Activated CD4-positive, alpha-beta memory T cell treated with anti-CD3 and anti-CD28 coated beads, Interleukin-2, amount 10 ng/mL, durations not matched to agents 7 days and 5 days (primary cell): ENCODE measurements at places on chromosomes 1 and 21.

- no peak for DNase-seq
Observed at GRCh38 chr1:155072531-155073289, 5.9 kb upstream of the EFNA3 start.

DNA sequence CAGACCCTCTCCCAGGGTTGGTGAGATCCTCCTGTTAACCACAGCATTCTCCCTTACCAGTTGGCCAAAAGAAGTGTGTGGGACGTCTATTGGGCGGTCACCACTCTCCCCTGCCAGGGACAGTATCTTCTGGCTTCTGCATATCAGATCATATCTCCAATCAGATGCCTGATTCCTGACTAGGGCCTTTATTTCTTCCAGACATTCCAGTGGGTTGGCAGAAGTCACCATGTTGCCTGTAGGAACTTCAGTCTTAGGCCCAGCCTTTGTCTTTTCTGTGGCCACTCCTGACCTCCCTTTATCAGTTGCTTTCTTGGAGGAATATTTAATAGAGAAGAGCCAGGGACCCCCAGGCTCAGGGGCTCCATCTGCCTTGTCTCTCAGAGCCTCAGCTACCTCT is 130.4 kb upstream of the F3 start:
- DNase-seq = no peak

- no peak for DNase-seq
Observed at GRCh38 chr1:203506858-203507626, 13.1 kb downstream of the OPTC start.

- no peak for DNase-seq
Observed at GRCh38 chr1:173427146-173428054, 49.7 kb upstream of the PRDX6 start.

- DNase-seq = no peak
Observed at GRCh38 chr1:185040408-185040735, 5.0 kb upstream of the RNF2 start.

DNA sequence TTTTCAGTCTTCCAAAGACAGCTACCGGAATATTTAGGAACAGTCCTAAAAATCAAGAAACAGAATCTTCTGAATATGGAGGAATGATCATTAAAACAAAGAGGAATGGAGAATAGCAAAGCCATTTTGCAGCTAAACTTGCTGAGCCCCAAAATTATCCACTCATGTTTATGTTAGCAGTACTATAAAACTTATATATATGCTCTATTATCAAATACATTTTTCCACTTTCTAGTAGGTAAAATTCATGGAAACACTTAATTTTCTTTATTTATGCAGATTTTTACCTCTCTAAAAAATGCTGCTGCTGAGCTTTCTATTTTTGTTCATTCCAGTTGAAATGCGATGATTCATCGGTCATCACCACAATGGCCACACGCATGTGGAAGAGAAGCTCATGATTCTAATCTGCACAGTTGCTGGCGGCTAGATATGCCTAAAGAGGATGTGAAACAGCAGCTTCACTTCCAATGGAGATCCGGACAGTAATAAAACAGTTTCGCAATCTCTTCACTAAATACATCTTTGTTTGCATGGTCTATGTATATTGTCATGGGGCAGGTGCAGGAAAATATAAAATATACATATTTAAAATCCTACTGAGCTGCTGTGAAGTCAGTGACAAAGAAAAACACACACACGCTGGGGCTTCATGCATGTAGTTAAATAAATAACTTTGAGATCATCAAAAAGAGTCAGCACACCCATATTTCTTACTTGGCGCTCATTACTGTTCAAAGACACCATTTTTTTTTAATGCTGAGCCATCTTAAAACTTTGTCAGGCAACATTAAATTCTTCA is 292.2 kb downstream of the SMYD3 start:
- DNase-seq = no peak

DNA sequence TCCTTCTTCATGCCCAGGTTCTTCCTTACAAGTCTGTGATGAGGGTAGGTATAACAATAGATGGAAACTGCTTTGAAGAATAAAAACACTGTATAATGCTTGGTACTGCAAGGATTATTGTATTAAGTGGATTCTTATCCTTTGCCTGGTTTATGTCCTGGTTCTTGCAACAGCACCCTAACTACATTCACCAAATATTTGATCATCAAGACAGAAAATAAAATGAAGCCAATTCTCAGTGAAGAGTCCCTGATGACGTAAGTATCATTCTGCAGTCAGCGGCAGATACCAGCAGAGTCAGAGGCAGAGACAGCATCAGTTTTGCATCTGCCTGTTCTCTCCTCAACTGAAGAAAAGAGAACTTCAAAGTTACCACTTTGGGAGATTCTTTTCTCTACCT is 19.7 kb downstream of the ARHGEF11 start:
- DNase-seq = no peak

- no peak for DNase-seq
Observed at GRCh38 chr21:26425576-26425975, 147.5 kb downstream of the CYYR1 start.

DNA sequence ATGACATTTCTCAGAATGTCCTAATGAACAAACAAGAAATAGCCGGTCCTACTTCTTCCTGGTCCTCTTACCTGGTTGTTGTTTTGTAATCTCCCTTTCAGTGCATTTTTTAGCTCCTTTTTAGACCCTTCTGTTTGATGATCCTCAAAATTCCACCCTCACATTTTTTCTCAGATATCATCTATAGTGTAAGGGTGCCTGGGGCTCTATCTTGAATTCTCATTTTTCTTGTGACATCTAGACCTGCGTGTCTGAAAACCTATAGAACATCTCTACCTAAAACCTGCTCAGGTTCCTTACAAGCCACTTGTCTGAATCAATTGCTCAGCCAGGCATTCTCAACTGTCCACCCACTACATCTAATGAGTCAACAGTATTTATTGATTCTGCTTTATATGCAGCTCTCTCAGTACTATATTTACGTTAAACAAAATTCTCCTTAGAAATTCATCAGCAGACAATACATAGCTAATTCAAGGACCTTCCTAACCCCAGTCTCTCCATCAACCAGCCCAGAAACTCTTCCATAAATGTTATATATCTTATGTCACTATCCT is 36.5 kb upstream of the USH2A start:
- DNase-seq = no peak

DNA sequence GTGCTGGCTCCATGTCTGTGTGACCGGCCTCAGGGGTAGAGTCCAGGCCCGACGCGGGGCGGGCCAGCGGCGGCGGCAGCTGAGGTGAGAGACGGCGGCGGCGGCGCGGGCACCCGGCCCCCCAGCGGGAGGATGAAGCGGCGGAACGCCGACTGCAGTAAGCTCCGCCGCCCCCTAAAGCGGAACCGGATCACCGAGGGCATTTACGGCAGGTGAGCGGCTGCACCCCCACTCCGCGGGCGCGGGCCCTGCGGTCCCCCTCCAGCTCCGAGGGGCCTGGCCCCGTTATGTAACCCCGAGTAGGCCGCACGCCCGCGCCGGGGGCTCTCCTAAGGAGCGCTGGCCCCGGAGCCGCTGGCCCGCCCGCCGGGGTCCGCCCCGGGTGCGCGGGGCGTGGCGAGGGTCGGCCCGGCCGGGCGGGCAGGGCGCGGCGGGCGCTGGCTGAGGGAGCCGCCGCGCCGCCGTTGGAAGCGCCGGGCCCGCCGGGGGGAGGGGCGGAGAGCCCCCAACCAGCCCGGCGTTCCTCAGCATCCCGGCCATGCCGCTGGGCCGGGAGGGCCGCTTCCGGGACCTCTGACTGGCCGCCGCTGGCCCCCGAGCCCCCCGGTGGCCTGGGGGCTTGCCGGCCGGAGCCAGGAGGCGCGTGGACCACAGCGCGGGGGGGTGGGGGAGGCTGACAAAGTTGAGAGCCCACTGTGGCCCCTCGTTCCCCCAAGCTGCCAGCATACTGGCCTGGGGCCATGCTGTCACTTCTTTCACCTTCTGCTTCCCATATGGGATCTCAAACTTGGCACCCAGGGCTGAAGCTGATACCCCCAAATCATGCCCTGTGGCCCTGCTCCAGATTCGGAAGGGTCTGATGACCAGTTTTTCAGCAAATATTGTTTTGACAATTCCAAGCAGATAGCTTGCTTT is 527 bp downstream of the MACO1 start:
- DNase-seq = no peak

- DNase-seq = no peak
Observed at GRCh38 chr1:25245809-25246599, 1.2 kb downstream of the RSRP1 start.

GRCh38 chr1:112040891-112041740 is 51.6 kb upstream of the KCND3 start:
- no peak for DNase-seq

DNA sequence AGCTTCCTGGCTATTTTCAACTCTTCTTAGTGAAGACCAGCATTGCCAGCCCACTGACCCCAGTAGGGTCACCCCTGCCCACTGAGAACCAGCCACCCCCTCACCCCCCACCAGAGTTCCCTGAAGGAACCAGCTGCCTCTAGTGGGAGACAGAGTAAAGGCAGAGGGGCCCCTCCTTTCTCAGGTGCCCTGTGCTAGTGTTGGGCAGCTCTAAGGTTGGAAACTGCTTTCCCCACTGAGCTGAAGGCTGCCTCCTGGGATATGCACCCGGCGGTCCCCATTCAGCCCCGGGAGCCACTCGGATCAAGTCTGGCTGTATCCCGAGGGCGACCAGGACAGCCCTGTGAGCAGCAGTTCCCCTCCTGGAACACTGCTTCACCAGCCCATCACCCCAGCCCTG is 111.0 kb downstream of the PGBD5 start:
- no peak for DNase-seq

DNA sequence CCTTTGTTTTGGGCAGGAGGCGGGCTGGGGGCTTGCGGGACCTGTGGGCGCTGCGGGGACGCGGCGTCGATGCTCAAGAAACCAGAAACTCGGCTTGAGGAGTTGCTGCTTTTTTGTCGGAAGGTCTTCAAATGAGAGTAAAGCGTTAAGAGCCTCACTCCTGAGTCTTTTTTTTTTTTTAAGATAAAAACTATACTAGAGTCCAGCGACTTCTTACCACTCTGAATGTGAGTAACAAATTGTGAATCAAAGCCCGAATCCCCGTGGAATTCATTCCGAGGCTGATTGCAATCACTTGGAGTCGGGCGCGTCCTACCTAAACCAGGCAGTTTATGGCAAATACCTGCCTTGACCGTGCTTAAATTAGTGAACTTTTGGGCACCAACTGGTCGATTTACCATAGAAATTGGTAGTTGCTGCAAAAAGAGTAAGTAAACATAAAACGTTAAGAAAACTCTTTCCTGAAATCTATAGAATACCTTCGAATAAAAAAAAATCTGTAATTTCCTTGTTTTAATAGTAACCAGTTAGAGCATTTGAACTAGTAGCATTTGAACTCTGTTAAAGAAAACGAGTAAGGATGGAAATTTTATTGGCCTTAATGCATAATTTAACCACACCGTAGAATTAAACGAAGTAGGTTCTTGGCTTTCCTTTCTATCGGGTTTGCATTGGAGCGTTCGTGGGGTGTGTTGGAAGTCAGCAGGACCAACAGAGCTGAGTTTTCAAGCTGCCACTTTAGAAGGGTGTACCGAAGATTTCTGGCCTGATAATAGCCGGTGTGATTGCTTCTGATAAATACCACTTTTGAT is 769 bp downstream of the GPSM2 start:
- DNase-seq = no peak

DNA sequence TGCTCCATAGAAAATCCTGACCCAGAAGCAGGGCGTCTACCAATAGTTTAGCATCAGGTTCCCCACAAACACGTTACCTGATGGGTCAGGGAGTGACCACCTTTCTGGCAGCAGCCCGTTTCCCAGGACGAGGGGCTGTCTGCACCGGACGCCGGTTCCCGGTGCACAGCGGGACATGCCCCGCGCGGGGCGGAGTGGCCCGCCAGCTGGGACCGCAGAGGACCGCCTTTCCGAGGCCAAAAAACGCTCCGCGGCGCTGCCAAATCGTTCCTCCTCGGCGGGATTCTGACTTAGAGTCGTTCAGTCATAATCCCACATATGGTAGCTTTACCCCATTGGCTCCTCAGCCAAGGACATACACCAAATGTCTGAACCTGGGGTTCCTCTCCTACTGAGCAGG is 126.1 kb downstream of the LIPI start:
- DNase-seq = no peak

- DNase-seq = no peak
Observed at GRCh38 chr1:169586067-169586394, 250 bp downstream of the F5 start.

GRCh38 chr1:57331620-57332019 is 92.2 kb downstream of the DAB1 start:
- no peak for DNase-seq

DNA sequence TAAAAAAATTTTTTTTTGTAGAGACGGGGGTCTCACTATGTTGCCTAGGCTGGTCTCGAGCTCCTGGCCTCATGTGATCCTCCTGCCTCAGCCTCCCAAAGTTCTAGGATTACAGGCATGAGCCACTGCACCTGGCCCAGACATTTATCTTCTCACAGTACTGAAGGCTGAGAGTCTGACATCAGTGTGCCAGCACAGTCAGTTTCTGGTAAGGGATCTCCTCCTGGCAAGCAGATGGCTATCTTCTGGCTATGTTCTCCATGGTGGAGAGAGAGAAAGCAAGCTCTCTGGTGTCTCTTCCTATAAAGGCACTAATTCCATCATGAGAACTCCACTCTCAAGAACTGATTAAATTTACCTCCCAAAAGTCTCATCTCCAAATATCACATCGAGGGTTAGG is 57.8 kb upstream of the C1orf185 start:
- no peak for DNase-seq

- no peak for DNase-seq
Observed at GRCh38 chr1:80917225-80917624, 883.5 kb upstream of the ADGRL2 start.

- no peak for DNase-seq
Observed at GRCh38 chr1:18444563-18444962, 36.2 kb upstream of the KLHDC7A start.

GRCh38 chr1:183687546-183688304 is 34.6 kb upstream of the APOBEC4 start:
- DNase-seq = no peak
